Renal cortical epithelial cell (primary cell): ENCODE measurements at places on chromosomes 7 and 10. TPM values are rescaled to one million over a fixed set of nuclear protein-coding genes. Genes with fewer than 3 reads are reported as not detected.

PALD1 gene
- total RNA-seq: 1.7 and 2.6 TPM in 2 replicates

TRIL gene
- 0.35 and 0.94 TPM in 2 replicates for total RNA-seq

PRSS1 gene
- not detected in 2 replicates for total RNA-seq

SLC13A1 gene
- not detected in 2 replicates for total RNA-seq

SPDYE6 gene
- not detected in 2 replicates for total RNA-seq

CROT gene
- 17.0 and 34.1 TPM in 2 replicates for total RNA-seq

OR6B1 gene
- total RNA-seq: not detected in 2 replicates

PRRT4 gene
- 0.17 TPM in 1 of 2 replicates, not detected in the other for total RNA-seq

TLX1 gene
- total RNA-seq: not detected in 2 replicates

EVX1 gene
- total RNA-seq: not detected in 2 replicates

ANKRD7 gene
- total RNA-seq: 3.6 and 4.6 TPM in 2 replicates

SDK1 gene
- total RNA-seq: 6.3 and 30.9 TPM in 2 replicates

FFAR4 gene
- total RNA-seq: not detected in 2 replicates

CDC14C gene
- under 0.01 and 0.05 TPM in 2 replicates for total RNA-seq

RUFY2 gene
- 19.8 and 24.6 TPM in 2 replicates for total RNA-seq

GRB10 gene
- 48.8 and 73.8 TPM in 2 replicates for total RNA-seq

AFAP1L2 gene
- 40.1 and 71.4 TPM in 2 replicates for total RNA-seq

SSC4D gene
- total RNA-seq: 7.1 and 34.5 TPM in 2 replicates

INA gene
- 1.8 and 5.2 TPM in 2 replicates for total RNA-seq

AGMO gene
- total RNA-seq: 0.05 and 0.35 TPM in 2 replicates

ABCA13 gene
- 0.45 and 0.87 TPM in 2 replicates for total RNA-seq

ADRA2A gene
- total RNA-seq: 0.15 TPM in 1 of 2 replicates, not detected in the other

SPDYE2 gene
- total RNA-seq: 0.10 TPM in 1 of 2 replicates, not detected in the other

TUBAL3 gene
- 0.35 and 1.7 TPM in 2 replicates for total RNA-seq

ZNF655 gene
- total RNA-seq: 69.5 and 91.5 TPM in 2 replicates

VAX1 gene
- total RNA-seq: not detected in 2 replicates

LRRC61 gene
- 30.6 and 86.5 TPM in 2 replicates for total RNA-seq

C7orf57 gene
- not detected in 2 replicates for total RNA-seq

ITGB8 gene
- 257 and 399 TPM in 2 replicates for total RNA-seq

SNX10 gene
- total RNA-seq: 88.0 and 105 TPM in 2 replicates

PHKG1 gene
- total RNA-seq: 0.15 TPM in 1 of 2 replicates, not detected in the other

PLA2G12B gene
- 0.05 TPM in 1 of 2 replicates, not detected in the other for total RNA-seq

CALHM3 gene
- total RNA-seq: 0.05 TPM in 1 of 2 replicates, not detected in the other

GPR37 gene
- 1.2 and 4.2 TPM in 2 replicates for total RNA-seq

ANK3 gene
- 18.8 and 68.6 TPM in 2 replicates for total RNA-seq

PI4K2A gene
- 26.9 and 34.0 TPM in 2 replicates for total RNA-seq

CLDN3 gene
- 10.8 and 11.6 TPM in 2 replicates for total RNA-seq
